ENCODE measurements at places on chromosomes 16 and 17. TPM values are rescaled to one million over a fixed set of nuclear protein-coding genes. Genes with fewer than 3 reads are reported as not detected.
A peak's percentile ranks its signal among the peaks of the same experiment; 100 is the strongest.

- no peaks in the 10 kb centered on the region for H3K4me1 ChIP-seq
- H3K27ac ChIP-seq = no peak overlapping the region
- no peak for DNase-seq
- no peak overlapping the region for H3K4me3 ChIP-seq
- H3K27me3 ChIP-seq = no peaks in the 10 kb centered on the region
Observed at GRCh38 chr16:18045356-18045755, 291.2 kb downstream of the NPIPA8 start.

GRCh38 chr17:55314784-55315491 is 50.2 kb downstream of the HLF start:
- no peak overlapping the region for H3K27ac ChIP-seq
- no peaks in the 10 kb centered on the region for H3K4me1 ChIP-seq
- H3K36me3 ChIP-seq = peaks cover 3% of the 10 kb centered on the region
- DNase-seq = no peak
- H3K4me3 ChIP-seq = no peak overlapping the region

DNA sequence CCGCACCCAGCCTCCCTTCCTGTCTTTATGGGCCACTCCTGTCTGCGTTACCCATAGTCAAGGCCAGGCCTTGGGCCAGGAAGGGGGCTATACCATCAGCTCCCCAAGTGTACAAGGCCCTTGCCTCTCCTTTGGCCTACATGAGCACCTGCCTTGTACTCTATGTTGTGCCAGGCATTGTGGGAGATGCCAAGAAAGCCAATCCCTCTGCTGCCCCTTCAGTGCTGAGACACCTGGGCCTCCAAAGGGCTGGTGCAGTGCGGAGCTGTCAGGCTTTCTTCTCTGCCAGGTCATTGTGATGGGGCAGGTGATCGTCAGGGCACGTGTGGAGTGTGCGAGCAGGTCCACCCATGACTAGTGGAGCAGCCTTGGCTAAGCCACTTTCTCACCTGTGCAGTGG is 59.9 kb downstream of the MPRIP start:
- H3K4me1 ChIP-seq = peaks cover 65% of the 10 kb centered on the region
- no peak overlapping the region for H3K27ac ChIP-seq
- no peaks in the 10 kb centered on the region for H3K27me3 ChIP-seq
- peaks cover 32% of the 10 kb centered on the region for H3K36me3 ChIP-seq

GRCh38 chr17:70969521-70970034 is 800.2 kb downstream of the KCNJ2 start:
- H3K27me3 ChIP-seq = no peaks in the 10 kb centered on the region
- H3K36me3 ChIP-seq = no peaks in the 10 kb centered on the region
- no peak overlapping the region for H3K27ac ChIP-seq

DNA sequence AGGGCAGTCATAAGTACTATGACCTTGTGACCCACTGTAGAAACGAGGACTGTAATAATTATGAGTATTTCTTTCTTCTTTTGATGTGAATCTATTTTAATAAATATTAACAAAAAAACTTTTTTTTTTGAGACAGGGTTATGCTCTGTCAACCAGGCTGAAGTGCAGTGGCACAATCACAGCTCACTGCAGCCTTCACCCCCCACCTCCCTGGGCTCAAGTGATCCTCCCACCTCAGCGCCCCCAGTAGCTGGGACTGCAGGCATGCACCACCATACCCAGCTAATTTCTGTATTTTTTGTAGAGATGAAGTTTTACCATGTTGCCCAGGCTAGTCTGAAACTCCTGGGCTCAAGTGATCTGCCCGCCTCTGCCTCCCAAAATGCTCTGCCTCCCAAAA is 32.6 kb downstream of the SCPEP1 start:
- no peaks in the 10 kb centered on the region for H3K36me3 ChIP-seq
- H3K27ac ChIP-seq = no peak overlapping the region
- no peaks in the 10 kb centered on the region for H3K27me3 ChIP-seq
- no peak overlapping the region for H3K4me3 ChIP-seq
- no peak for DNase-seq
- no peaks in the 10 kb centered on the region for H3K4me1 ChIP-seq

DNA sequence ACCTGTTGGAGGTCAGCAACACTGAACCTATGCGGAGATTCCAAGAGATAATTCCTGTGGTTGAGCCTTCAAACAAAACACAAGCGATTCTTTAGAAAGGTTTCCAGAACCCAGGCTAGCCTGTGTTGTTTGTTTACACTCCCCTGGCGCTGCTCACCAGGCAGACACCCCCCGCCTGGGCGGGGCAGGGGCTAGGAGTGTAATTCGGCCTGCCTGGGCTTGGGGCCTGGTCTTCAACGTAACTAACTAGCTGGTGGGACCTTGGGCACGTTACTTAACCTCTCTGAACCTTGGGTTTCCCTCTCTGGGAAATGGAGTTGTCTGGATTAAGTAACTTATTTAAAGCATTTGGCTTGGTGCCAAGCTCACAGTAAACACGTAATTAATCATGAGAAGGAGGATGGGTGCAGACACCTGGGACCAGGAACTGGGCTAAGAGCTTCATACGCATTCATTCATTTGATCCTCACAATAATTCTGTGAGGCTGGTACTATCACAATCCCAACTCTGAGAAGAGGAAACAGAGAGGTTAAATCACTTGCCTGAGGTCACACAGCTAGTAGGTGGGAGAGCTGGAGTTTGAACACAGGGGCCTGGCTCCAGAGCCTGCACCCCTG is 7.6 kb upstream of the ARHGAP27 start:
- no peak overlapping the region for H3K27ac ChIP-seq
- DNase-seq = no peak
- H3K27me3 ChIP-seq = no peaks in the 10 kb centered on the region
- H3K4me1 ChIP-seq = no peaks in the 10 kb centered on the region

The MYLK3 gene
- total RNA-seq = 4.0 TPM

GRCh38 chr17:9350080-9350479 is 225.5 kb downstream of the STX8 start:
- H3K27ac ChIP-seq = no peak overlapping the region
- H3K4me1 ChIP-seq = no peaks in the 10 kb centered on the region
- no peaks in the 10 kb centered on the region for H3K36me3 ChIP-seq
- H3K4me3 ChIP-seq = no peak overlapping the region

DNA sequence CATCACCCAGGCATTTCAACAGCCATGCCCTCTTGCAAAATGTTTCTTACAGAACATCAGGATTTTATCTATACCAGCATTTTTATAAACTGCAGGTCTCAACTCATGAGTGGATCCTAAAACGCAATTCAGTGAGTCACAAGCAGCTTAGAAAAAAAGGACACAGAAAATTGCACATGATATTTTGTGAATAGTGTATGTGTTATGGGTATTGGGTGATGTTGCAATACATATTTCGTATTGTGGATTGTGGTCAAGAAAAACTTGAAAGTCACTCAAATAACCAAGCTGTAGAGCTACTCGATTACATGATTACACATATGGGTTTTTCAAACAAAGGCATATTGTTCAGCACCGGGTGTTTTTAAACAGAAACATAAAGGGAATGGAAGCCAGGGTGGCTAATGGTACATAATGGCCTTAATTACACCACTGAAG is 1.4 kb downstream of the WIPI1 start:
- H3K4me1 ChIP-seq = peaks cover 17% of the 10 kb centered on the region
- H3K27me3 ChIP-seq = peaks cover 2% of the 10 kb centered on the region
- peak overlapping the region; percentile 75 for H3K4me3 ChIP-seq
- DNase-seq = no peak

The NATD1 gene
- 6.6 TPM for total RNA-seq

GRCh38 chr17:50344731-50345365 is 1.1 kb upstream of the XYLT2 start:
- no peak overlapping the region for H3K4me3 ChIP-seq
- H3K27ac ChIP-seq = no peak overlapping the region
- H3K4me1 ChIP-seq = peaks cover 24% of the 10 kb centered on the region
- peaks cover 2% of the 10 kb centered on the region for H3K27me3 ChIP-seq

DNA sequence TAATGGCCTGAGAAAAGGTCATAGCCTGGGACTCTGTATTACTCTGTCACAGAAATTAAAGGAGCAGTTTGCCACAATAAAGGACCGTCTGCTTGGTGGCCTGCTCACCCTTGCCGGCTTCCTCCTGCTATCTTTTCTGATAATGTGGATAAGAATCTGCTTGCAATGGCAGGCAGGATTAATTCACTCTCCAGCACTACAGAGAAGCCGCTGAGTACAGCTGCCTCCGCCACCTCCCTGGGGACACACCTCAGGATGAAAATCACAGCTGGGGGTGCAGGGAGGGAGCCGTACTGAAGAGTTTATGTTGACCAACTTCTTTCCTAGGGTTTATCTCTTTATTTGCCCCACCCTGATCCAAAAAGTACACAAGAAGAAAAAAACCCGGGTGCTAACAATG is 245.9 kb upstream of the RPL38 start:
- no peak for DNase-seq
- H3K27ac ChIP-seq = no peak overlapping the region
- peaks cover 6% of the 10 kb centered on the region for H3K4me1 ChIP-seq
- no peaks in the 10 kb centered on the region for H3K36me3 ChIP-seq
- no peak overlapping the region for H3K4me3 ChIP-seq

DNA sequence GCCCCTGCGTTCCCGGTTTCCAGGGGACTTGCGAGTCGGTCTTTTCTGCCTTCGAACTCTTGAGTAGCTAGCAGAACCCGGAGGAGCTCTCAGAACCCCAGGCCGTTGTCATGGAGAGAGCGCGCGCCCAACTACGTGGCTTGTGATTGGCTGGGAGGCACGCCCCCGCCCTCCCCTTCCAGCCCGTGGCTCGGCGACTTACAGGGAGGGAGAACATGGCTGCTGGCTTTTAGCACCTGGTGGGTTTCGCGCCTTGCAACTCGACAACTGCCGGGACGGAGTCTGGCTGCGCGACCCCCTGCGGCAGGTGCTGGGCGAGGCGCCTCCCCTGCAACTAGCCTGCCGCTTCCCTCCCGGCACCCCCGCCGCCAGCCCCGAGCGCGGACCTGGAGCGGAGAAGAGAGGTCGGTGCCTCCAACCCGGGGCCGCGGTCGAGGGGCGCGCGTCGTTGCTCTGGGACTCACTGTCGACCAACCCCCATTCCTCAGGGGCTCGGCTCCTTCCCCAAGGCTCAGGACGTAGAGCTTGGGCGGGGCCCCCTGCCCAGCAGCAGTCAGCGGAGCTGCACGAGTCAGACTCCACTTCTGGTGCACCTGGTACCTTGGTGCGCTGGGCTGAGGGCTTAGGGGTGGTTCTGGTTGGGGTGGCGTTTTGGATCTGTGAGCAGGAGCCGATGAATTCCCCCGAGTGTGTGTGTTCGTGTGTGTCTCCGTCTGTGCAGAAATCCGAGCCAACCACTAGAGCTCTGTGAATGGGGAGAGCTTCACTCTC is 9.0 kb upstream of the ZFP90 start:
- peak; percentile 77 for DNase-seq
- peak overlapping the region; percentile 35 for H3K27ac ChIP-seq
- H3K27me3 ChIP-seq = no peaks in the 10 kb centered on the region
- H3K36me3 ChIP-seq = peaks cover 5% of the 10 kb centered on the region

GRCh38 chr16:72727565-72727964 is 320.4 kb downstream of the ZFHX3 start:
- no peaks in the 10 kb centered on the region for H3K36me3 ChIP-seq
- H3K27me3 ChIP-seq = no peaks in the 10 kb centered on the region
- H3K4me1 ChIP-seq = no peaks in the 10 kb centered on the region
- no peak for DNase-seq
- no peak overlapping the region for H3K4me3 ChIP-seq

DNA sequence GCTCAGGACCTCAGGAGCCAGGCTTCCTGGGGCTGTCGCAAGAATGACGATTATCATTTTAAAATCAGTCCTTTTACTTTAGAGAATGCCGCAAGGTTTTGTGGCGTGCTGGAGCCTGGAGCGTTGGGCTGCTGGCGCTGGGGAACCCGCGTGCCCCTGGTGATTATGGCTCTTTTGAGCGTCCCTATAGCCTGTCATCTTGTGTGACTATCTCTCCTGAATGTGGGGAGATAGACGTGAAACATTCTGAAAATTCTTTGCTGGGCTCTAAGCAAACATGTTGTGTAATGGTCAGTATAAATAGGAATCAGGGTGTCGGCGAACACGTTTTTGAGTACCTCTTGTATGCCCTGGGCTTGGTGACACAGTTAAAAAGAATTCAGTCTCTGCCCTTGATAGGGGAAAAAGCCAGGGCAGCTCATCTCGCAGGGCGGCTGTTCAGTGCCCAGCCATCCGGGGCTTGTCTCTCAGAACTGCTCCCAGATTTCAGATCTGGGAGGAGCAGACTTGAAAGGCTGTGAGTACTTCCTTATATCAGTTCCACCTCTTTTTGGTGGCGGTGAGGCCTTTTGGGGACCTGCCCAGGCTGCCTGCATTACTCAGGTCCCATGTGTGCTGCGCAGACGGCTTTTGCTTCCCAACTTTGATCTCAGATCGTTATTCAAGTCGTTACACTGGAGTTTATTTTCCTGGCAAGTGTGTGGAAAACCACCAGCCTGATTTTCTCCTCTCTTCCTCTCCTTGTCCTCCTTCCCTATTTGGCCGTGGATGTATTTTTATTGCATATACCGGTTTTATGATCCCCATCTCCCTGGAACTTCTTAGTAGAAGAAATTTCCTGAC is 973 bp downstream of the SLC7A6 start:
- no peaks in the 10 kb centered on the region for H3K27me3 ChIP-seq
- H3K36me3 ChIP-seq = peaks cover 11% of the 10 kb centered on the region
- peaks cover 24% of the 10 kb centered on the region for H3K4me1 ChIP-seq
- no peak for DNase-seq
- H3K4me3 ChIP-seq = peak overlapping the region; percentile 75

The KRT20 gene
- not detected for total RNA-seq

DNA sequence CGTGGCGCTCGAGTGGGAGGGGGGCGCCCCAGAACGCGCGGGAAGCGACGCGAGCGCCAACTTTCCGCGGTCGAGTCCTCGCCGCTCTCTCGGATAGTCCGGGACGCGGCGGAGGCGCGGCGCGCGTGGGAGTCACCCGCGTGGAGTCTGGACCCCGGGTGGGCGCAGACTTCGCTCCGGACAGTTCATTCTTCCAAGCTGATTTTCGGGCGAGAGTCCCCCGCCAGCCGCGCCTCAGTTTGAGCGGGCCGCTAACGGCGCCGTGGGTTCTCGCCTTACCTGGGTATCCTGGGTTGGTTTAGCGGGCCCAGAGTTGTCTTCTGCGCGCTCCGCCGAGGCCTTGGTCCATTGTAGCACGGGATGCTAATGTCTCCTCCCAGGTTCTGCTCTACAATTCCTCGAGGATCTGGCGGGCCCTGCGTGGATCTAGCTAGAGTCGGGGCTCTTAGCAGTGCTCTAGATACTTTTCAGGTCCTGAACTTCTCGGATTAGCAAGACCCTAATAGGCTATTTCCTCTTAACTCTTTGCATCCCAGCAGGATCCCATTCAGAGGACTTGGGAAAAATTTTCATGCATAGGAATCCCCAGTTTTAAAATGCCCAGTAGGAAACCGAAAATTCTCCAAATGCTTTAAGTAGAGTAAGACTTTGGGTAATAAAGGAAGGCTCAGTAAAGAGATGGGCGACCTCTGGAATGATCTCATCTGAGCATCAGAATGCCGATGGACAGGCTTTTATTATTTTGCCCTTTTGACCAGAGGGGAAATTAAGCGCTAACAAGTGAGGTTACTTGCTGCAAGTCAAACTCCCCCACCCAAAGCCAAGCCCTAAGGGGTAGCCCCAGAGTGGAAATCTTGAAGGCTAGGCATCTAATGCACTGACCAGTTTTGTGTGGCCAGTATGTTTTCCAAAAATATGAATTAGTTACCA is 537 bp upstream of the GJC1 start:
- no peaks in the 10 kb centered on the region for H3K36me3 ChIP-seq
- H3K4me1 ChIP-seq = peaks cover 9% of the 10 kb centered on the region
- no peak for DNase-seq

GRCh38 chr17:57667461-57667923 is 77.6 kb downstream of the CCDC182 start:
- peaks cover 10% of the 10 kb centered on the region for H3K36me3 ChIP-seq
- H3K27ac ChIP-seq = no peak overlapping the region
- no peaks in the 10 kb centered on the region for H3K27me3 ChIP-seq
